Chondrocyte (in vitro differentiated cells): ENCODE measurements at places on chromosomes 4 and X. TPM values are rescaled to one million over a fixed set of nuclear protein-coding genes. Genes with fewer than 3 reads are reported as not detected.

FAM9B gene
- total RNA-seq: not detected in 3 replicates

LUZP4 gene
- total RNA-seq: not detected in 3 replicates

OPRPN gene
- total RNA-seq: not detected in 3 replicates

FABP2 gene
- total RNA-seq: not detected in 3 replicates

IL2RG gene
- not detected in 3 replicates for total RNA-seq

CXCL10 gene
- total RNA-seq: not detected in 3 replicates

USP17L24 gene
- total RNA-seq: not detected in 3 replicates

CEP135 gene
- 5.2 to 9.4 TPM (median 5.3 TPM) in 3 replicates for total RNA-seq

RNF150 gene
- total RNA-seq: 12.8 to 28.7 TPM (median 14.8 TPM) in 3 replicates

MAGEA8 gene
- not detected in 3 replicates for total RNA-seq

AKAP14 gene
- total RNA-seq: not detected in 3 replicates

ATP2B3 gene
- 0.17 to 0.46 TPM (median 0.37 TPM) in 3 replicates for total RNA-seq

ERVMER34-1 gene
- total RNA-seq: 1.4 to 1.7 TPM (median 1.5 TPM) in 3 replicates
